ENCODE measurements at places on chromosomes 4 and X.
A peak's percentile ranks its signal among the peaks of the same experiment; 100 is the strongest.

- no peak for DNase-seq
These were observed 76.8 kb downstream of the ENOX2 start for GRCh38 chrX:130826249-130826648.

- DNase-seq = peak; percentile 63
These were observed 4.2 kb upstream of the ZNF157 start for GRCh38 chrX:47366041-47366722.

GRCh38 chr4:101279377-101279871 lies 67.9 kb downstream of the PPP3CA start:
- peak; percentile 14 for DNase-seq

DNA sequence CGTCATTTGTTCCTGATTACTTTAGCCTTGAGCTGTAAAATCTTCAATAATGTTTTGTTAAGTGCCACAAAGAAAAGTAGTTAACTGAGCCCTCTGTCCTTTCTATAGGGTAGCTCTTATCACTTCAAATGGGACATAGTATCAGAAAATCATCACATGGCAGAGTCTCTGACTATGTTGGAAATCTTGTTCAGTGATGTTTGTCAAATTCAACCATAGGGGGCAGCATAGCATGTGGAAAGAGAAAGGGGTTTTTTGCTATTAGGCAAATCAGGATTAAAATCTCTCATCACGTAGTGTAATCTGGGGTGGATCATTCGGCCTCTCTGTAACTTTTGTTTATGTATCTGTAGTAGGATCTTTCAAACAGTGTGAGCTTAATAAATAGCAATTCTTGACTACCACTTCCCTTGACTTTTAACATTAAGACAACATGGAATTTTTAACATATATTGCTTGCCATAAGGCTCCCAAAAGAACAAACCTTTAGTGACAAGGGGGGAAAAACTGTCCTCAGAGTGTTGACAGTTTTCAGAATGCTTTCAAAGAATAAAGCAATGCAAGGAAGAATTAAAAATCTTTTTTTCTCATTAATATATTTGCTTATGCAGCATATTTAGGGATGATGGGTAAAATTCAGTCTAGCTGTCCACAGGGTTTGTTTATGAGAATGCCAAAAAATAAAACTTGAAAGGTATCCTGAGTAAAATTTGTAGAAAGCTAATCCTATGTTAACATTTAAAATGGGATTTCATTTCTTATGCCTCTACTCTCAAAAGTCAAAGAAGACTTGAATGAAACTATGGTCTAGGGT lies 127.2 kb downstream of the FBXW7 start:
- DNase-seq = peak; percentile 60

- no peak for DNase-seq
These were observed 5.7 kb upstream of the IL13RA2 start for GRCh38 chrX:115023139-115023538.

DNA sequence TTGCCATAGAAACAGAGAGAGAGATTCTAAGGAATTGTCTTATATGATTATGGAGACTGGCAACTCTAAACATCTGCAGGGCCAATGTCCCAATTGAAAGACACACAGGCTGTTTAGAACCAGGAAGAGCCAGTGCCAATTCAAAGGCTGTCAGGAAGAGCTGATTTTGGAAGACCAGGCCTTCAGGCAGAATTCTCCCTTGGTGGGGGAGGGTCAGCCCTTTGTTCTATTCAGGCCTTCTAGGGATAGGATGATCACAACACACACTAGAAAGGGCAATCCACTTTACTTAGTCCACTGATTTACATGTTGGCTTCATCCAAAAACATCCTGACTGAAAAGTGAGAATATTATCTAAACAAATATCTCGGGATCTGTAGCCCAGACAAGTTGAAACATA lies 15.2 kb downstream of the C4orf46 start:
- no peak for DNase-seq

GRCh38 chrX:107025545-107025944 lies 25.5 kb upstream of the MORC4 start:
- DNase-seq = peak; percentile 2

DNA sequence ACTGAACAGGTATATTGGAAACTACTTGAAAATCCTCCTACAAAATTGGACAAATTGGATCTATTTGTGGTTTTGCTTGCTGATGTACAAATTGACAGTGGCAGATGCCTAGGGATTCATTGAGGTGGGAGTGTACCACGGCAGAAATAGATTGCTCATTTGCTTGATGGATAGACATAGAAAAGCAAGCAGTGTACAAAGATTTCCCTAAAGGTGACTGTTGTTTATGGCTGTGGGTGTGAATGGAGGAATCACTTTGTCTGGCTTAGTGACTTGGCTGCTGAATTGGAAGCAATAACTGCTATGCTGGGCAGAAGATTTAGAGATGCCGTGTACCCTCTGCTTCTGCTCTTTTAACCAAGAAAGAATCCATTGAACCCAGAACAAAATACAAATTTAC lies 191.0 kb upstream of the GRID2 start:
- DNase-seq = no peak

DNA sequence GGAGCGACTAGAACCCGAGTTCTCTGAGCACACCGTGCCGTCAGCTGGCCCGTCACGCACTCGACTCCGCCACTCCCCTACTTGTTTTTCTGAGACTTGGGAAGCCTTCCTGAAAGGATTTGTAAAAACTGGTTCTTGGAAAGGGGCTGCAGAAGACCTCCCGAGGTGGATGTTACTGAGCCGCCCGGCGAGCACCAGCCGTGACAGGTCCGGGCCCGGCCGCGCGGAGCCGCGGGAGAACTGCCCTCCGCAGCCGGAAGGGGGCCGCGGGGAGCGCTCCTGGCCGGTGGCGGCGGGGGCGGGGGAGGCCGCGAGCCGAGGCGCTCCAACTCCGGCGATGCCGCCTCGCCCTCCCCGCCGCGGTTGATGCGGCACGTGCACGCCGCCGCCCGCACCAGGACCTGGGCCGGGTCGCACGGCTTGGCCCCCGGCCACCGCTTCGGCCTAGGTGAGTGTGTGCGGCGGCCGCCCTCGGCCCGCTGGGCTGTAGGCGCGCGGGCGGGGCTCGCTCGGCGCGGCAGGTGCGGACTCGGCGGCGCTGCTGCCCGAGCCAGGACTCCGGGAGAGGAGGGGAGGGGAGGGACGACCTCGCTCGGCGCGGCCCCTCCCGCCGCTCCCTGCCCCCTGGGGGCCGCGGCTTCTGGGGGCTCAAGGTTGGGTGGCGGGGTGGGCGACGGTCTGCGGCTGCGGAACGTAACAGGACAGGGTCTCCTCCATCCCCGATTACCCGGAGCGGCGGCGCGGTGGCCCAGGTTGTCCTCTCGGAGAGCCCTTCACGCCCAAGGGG lies 1.7 kb downstream of the SPRY1 start:
- peak; percentile 54 for DNase-seq

DNA sequence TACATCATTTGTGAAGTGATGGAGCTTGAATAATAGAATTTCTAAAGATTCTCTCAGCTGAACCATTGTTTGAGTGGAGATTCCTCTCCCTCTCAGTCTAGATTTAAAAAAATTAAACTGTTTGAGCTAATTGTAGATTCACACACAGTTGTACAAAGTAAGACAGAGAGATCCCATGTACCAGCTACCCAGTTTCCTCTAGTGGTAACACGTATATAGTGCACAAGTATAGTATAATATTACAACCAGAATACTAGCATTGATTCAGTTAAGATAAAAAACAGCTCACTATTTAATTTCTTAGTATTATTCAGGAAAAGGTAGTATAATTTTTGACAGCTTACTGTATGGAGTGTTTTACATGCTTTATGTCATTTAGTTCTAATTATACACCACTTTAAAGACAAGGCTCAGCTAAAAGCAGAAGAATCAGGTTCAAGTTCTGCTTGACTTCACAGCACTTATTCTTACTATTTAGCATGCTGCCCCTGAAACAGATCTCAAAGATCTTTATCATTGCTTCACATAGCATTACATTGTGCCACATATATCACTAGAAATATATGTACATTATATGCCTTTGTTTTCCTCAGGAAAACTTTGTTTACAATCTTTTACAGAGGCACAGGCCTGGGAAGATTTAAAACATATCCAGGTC lies 136.1 kb downstream of the SNCA start:
- DNase-seq = no peak

GRCh38 chr4:139904406-139904805 lies 238.8 kb downstream of the MGST2 start:
- DNase-seq = no peak

DNA sequence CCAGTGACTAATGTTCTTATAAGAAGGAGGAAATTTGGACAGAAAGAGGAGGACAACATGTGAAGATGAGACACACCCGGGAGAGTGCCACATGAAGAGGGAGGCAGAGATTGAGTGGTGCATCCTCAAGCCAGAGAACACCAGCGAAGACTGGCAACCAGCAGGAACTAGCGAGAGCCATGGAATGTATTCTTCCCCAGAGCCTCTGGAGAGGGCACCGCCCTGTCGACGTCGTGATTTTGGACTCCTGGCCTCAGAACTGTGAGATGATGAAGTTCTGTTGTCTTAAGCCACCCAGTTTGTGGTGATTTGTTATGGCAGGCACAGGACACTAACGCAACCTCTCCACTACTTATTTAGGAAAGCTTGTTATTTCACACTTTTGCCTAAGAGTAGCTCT lies 196.0 kb upstream of the TLL1 start:
- DNase-seq = no peak

GRCh38 chr4:29151584-29151983 lies 1568.6 kb upstream of the PCDH7 start:
- DNase-seq = no peak

- DNase-seq = no peak
These were observed 31.3 kb upstream of the GBA3 start for GRCh38 chr4:22661443-22661842.

GRCh38 chr4:93894995-93895394 lies 66.4 kb downstream of the ATOH1 start:
- DNase-seq = no peak

DNA sequence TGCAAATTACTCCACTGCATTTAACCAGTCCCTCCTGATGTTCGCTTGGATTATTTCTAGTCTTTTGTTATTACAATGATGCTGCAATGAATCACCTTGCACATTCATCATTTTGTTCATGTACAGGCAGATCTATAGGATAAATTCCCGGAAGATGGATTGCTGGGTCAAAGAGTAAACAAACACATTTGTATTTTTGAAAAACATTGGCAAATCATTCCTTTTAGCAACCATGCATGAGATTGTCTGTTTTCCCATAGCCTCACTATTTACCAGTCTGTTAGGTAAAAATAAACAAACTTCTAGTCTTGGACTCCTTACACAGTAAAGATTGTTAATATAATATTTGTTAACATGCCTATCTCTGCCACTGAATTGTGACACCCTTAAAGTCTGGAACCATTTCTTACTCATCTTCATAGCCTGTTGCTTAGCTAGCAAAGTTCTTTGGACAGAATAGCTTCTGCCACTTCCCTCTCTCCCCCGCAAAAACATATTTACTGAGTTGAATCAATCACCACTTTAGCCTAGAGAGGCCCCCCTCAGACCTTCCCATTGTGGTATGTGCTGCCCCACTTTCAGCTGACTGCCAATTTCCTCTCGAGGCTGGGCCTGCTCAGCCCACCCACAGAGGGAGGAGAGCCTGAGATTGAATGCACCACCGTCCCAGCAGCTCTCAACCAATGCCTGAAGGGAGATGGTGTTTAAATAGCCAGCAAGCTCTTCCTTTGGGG lies 108.4 kb upstream of the ATXN3L start:
- no peak for DNase-seq

DNA sequence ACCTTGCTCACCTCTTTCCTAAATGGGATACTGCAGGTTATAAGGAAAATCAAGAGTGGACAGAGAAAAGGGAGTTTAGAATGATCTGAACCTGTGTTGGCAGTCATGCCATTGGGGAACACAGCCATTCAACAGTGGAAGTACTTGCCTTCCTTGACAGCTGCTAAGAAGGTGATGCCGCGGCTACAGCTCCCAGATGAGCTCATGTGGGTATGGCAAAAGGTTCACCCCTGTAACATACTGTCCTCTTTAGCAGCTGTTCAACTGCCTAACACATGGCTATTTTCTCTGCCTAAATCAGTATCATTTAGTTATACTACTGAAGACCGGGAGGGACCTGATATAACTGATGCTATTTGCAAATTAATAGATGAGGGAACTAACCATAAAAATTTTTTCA lies 76.8 kb downstream of the DCHS2 start:
- no peak for DNase-seq

DNA sequence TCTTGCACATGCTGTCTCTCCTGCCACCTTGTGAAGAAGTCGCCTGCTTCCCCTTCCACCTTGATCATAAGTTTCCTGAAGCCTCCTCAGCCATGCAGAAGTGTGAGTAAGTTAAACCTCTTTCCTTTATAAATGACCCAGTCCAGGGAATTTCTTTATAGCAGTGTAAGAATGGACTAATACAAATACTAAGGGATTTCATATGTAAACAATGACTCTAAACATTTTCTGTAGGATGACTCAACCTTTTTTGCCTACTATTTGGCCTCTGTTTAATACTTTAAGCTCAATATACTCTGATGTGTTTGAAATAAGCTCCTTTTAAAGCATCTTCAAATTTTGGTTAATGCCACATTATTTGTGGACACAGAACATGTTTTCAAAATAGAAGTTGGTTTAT lies 813.5 kb upstream of the SLIT2 start:
- DNase-seq = no peak

- no peak for DNase-seq
These were observed 19.8 kb upstream of the PHKA2 start for GRCh38 chrX:19003756-19004155.

GRCh38 chr4:85907001-85907400 lies 432.1 kb downstream of the ARHGAP24 start:
- no peak for DNase-seq

GRCh38 chrX:10160211-10160610 lies 3.4 kb downstream of the CLCN4 start:
- DNase-seq = no peak
